ENCODE measurements at places on chromosomes 5 and 9.

GRCh38 chr5:82309091-82309531, 31.0 kb upstream of the RPS23 start:
- DNase-seq, result no peak

GRCh38 chr9:77819657-77820056, 171.5 kb upstream of the GNA14 start:
- no peak for DNase-seq

DNA sequence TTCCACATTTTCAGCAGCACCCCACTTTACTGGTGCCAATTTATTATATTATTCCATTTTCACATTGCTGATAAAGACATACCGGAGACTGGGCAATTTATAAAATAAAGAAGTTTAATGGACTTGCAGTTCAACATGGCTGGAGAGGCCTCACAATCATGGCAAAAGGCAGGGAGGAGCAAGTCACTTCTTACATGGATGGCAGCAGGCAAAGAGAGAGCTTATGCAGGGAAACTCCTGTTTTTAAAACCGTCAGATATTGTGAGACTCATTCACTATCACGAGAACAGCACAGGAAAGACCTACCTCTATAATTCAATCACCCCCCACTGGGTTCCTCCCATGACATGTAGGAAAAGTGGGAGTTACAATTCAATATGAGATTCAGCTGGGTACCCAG, 641.8 kb upstream of the MEF2C start:
- no peak for DNase-seq

DNA sequence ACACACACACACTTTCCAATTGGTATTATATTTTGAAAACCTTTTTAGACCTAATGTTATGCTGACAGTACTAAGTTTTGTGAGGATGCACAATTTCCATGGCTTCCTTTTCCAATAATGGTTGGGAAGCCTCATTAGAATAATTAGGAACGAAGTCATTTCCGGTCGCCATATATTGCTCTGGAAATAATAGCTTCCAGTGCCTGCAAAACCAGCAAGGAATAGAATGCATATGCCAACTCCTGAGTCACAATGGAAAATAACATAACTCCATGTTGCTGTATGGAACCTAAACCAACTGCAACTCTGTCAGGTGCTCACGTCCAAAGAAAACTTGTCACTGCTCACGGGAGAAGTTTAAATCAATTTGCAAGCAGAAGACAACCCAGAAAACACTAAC, 222.0 kb downstream of the EBF1 start:
- no peak for DNase-seq

DNA sequence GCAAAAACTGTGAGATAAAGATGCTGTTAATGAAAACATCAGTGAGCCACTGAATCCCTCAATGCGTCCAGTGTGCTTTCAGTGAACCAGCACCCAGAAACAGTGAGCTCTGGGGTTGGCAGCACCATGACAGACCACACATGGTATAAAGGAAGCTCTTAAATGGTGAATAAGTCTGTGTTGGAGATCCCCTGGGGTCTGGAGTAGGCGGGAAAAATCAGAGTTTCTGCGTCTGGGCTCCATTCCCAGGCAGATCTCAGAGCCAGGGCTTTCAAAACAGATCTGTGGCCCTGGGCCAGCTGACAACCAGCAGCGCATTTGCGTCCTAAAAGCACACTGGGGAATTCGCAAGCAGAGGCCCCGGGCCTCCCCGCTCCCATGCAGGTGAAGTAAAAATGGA, 233.5 kb downstream of the FRMD3 start:
- DNase-seq, result peak; percentile 89

DNA sequence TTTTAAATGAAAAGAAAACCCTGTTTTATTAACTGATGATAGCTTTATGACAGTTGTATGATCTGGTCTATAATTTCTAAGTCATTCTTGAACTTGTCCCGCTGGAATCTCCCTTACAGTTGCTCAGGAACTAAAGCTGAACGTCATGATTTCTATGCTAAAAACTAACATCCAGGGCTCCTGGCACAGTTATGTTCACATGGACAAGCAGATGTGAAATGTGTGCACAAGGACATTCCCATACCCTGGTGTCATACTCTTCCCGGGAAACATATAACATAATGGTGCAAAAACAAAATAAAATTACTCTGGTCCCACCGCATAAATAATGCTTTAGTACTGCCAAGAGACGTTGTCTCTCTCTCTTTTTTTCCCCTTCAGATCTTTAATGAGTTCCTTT, 134.9 kb downstream of the PRDM6 start:
- DNase-seq, result no peak

GRCh38 chr9:128082151-128082550, 14.1 kb downstream of the SLC25A25 start:
- DNase-seq, result no peak

- DNase-seq, result no peak
Measured at GRCh38 chr5:106854105-106854687, 816.5 kb downstream of the EFNA5 start.

DNA sequence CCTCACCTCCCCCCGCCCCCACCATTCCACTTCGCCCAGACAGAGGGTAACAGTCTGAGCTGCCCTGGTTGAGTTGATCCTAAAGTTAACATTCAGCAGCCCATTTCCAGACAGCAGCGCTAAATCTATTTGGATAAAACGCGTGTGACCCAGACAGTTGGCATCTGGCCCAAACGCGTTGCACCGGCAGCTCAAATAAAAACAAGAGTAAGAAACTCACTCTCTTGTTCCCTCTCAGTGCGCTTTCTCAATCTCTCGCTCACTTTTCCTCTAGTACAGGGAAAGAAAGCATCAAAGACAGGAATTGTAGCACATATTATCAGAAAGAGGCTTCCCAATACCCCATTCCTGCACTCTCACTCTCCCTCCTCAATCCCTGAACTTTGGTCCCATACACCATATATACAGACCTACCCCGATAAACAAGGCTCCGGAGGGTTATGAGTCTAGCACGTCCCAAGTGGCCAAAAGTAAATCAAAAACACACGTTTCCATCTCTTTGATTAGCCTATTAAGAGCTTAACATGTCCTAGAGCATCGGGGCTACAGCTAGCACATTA, 1.3 kb downstream of the ADAMTS6 start:
- peak; percentile 69 for DNase-seq

Measured in brain (organoid and tissue), 16 donors.